ENCODE measurements at places on chromosomes 2 and 18. TPM values are rescaled to one million over a fixed set of nuclear protein-coding genes. Genes with fewer than 3 reads are reported as not detected.
A peak's percentile ranks its signal among the peaks of the same experiment; 100 is the strongest.

- no peaks in the 10 kb centered on the region for H3K36me3 ChIP-seq
- H3K27me3 ChIP-seq = no peaks in the 10 kb centered on the region
- no peak for DNase-seq
Measured at GRCh38 chr2:113926314-113926713, 36.4 kb downstream of the ACTR3 start.

DNA sequence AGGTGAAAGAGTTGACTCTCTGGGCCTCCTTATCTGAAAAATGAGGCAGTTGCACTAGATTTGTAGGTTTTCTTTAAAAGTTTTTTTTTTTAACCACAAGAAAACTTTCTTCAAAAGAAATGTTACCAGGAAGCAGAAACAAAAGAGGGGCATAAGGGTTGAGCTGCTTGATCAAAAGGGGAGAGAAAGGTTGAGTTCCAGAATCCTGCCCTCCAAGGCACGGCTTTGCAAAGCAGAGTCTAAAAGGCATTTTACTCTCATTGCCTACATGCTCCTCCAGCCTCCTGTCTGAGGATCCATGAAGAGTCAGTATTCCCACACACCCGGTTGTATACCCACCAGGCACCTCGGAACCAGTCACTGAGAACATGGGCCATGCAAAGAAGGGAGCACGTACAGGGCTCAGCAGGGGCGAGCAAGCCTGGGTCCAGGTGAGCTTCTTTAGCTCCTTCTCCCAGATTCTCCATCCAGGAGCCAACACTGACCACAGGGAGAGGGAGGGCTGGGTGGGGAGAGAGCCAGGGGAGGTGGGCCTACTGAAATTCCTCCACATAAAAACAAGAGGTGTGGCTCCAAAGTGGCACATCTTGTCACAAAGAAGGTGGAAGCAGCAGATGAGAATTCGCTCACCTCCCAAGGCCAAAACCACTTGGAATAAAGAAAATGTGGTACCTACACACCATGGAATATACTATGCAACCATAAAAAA is 116.0 kb upstream of the EPC2 start:
- H3K36me3 ChIP-seq = no peaks in the 10 kb centered on the region
- no peaks in the 10 kb centered on the region for H3K4me1 ChIP-seq
- no peak overlapping the region for H3K4me3 ChIP-seq
- H3K27ac ChIP-seq = peak overlapping the region; percentile 57
- H3K27me3 ChIP-seq = no peaks in the 10 kb centered on the region

- no peak overlapping the region for H3K27ac ChIP-seq
- peaks cover 28% of the 10 kb centered on the region for H3K36me3 ChIP-seq
- no peak overlapping the region for H3K4me3 ChIP-seq
- no peaks in the 10 kb centered on the region for H3K27me3 ChIP-seq
- no peaks in the 10 kb centered on the region for H3K4me1 ChIP-seq
- no peak for DNase-seq
Measured at GRCh38 chr2:73238149-73238548, 4.0 kb downstream of the CCT7 start.

GRCh38 chr2:73917696-73918207 is 8.9 kb upstream of the DGUOK start:
- no peak for DNase-seq
- H3K4me3 ChIP-seq = no peak overlapping the region
- H3K4me1 ChIP-seq = no peaks in the 10 kb centered on the region
- no peak overlapping the region for H3K27ac ChIP-seq
- H3K36me3 ChIP-seq = no peaks in the 10 kb centered on the region

DNA sequence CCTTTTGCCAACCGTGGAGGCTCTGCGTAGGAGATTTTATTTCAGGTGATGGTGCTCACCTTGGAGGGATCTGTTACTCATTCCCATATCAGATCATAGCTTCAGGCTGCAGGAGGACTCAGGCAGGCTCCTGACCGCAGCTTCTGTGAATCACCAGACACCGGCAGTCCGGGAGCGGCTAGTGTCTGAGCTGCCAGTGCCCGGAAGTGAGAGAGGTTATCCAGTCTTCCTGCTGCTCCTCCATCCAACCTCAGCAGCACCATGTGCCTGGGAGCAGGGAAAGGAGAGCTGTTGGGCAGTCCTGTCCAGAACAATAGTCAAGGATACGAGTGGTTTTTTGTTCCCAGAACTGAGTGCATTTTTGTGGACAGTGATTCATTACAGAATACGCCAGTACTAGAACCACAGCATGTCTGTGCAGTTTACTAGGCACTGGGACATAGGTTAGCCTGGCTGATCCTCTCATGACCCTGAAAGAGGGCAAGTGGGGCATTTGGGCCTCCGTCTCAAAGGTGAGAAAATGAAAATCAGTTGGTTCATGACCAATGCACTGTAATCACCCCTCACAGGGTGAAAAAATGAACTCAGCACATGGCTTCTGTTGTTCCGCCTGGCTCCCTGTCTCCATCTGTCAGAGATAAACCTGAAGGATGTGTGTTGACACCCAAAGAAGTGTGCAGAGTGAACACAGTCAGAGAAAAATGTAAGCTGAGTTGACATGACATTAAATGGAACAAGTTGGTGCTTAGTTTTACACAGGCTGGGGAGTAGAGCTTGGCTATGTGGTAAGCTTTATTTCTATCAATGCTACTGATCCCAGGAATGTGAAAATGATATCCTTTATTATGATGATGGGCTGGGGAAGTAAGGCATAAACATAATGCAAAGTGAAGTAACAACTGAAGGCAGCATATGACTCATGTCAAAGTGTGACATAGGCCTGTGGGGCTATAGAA is 12.2 kb downstream of the FHOD3 start:
- no peaks in the 10 kb centered on the region for H3K27me3 ChIP-seq
- H3K27ac ChIP-seq = no peak overlapping the region
- no peak overlapping the region for H3K4me3 ChIP-seq
- H3K36me3 ChIP-seq = no peaks in the 10 kb centered on the region
- H3K4me1 ChIP-seq = no peaks in the 10 kb centered on the region

DNA sequence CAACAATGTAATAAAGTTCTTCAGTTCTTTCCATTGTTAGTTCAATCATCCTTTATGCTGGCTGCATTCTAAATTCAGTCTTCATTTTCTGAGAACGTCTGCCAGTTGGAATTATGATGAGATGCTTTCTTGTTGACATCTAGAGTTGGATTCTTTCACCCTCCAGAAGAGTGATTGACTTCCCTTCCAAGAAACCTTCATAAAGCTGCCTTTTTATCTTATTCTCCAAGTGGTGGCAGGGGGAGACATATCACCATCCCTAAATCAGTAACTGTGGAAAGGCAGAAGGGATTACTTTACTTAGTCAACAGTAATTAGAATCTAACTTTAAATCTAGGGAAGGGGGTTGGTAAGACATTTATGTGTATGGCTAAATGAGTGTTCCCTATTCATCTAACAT is 86.8 kb upstream of the GULP1 start:
- H3K27me3 ChIP-seq = no peaks in the 10 kb centered on the region
- H3K36me3 ChIP-seq = no peaks in the 10 kb centered on the region
- H3K4me1 ChIP-seq = no peaks in the 10 kb centered on the region
- H3K27ac ChIP-seq = no peak overlapping the region
- DNase-seq = no peak

Gene MTCL1
- total RNA-seq = 7.1 TPM

Measured in Peyer's patch (tissue), 4 donors.